Karpas-422 (cell line): ENCODE measurements at places on chromosomes 3 and 15. TPM values are rescaled to one million over a fixed set of nuclear protein-coding genes. Genes with fewer than 3 reads are reported as not detected.

DNA sequence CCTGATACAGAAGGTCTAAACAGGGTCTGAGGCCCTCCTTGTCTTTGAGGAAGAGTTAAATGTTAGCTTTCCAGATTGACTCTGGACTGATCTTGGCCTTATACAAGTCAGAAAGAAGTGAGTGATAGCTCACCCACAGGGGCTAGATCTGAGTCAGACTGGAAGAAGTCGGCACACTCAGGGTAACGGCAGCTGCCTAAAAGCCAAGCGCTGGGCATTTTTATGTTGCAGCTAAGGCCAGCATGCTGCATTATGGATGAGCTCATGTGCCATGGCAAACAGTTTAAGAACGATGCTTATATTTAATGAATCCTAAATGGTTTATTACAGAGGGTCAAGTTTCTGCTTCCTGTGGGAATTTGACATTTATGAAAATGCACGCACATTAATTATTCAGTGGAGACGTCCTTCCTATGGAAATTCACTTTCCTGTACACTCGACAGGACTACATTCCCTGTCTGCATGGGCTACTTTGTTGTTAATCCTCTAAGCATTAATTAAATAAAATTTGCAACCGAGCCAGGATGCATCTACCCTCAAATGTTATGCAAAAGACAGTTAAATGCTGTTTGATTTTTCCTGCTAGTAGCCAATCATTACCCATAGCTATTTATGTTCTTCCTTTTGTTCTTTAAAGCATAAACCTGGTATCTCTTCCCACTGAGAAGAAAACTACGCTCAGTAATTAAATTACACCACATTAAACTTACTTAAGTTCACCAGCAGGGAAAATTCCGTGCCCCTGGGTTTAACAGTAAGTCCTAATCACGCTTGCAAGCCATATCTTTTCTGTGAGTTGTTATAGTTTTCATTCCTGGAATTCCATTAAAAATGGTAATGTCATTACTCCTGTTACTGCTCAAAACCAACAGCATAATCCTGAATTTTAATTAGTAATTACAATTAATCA lies 762.7 kb upstream of the CFAP20DC start:
- H3K36me3 ChIP-seq: no peaks in the 10 kb centered on the region
- H3K27ac ChIP-seq: no peak overlapping the region
- 0 out of 2 replicates have a peak, but pooled peaks cover 2% of the 10 kb centered on the region for H3K27me3 ChIP-seq
- DNase-seq: no peak
- no peak overlapping the region for H3K4me3 ChIP-seq

- no peaks in the 10 kb centered on the region for H3K36me3 ChIP-seq
- H3K27ac ChIP-seq: no peak overlapping the region
- no peak overlapping the region for H3K4me3 ChIP-seq
- H3K27me3 ChIP-seq: no peaks in the 10 kb centered on the region
These were observed 69.8 kb downstream of the TNFAIP8L3 start for GRCh38 chr15:51024735-51025453.

DNA sequence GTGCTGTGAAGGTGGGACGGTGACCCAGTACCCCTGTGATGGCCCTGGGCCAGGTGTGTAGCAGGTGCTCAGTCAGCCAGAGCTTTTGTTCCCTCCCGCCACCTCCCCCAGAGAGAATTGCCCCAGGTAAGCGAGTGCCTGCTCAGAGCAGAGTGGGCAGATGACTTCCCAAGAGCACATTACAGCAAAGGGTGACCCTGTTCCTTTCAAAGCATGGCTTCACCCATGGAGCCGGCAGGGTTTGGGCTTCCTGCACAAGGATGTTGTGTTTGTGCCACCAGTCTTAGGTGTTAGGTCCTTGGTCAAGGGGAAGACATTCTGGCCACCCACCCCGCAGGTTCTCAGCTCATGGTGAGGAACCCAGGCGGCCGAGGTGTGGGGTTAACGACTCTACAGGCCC lies 30.7 kb downstream of the SLC6A6 start:
- H3K27me3 ChIP-seq: no peaks in the 10 kb centered on the region
- peak overlapping the region; percentile 92 for H3K27ac ChIP-seq
- H3K36me3 ChIP-seq: no peaks in the 10 kb centered on the region
- peaks cover 74% of the 10 kb centered on the region for H3K4me1 ChIP-seq
- no peak overlapping the region for H3K4me3 ChIP-seq

DNA sequence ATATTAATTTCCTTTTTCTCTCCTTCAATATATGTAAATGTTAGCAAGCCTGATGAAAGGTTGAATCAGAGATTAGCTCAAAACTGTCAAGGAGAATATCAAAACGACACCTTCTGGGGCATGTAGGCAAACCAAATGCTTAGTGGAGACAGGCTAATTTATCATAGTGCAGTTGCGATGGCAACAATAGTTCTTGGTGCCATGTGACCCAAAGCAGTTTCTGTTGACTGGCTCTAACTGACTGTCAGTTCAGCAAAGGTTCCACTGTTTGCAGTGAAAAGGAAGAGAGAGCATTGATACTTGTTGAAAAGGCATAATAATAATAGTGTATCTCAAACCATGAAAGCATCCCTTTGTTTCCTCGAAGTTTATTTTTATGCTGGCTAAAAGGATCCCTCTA lies 513.9 kb downstream of the NLGN1 start:
- no peak for DNase-seq
- H3K36me3 ChIP-seq: no peaks in the 10 kb centered on the region
- H3K4me1 ChIP-seq: no peaks in the 10 kb centered on the region
- no peaks in the 10 kb centered on the region for H3K27me3 ChIP-seq
- no peak overlapping the region for H3K4me3 ChIP-seq

GRCh38 chr3:107239703-107240102 lies 137.5 kb upstream of the CCDC54 start:
- H3K27me3 ChIP-seq: no peaks in the 10 kb centered on the region
- H3K4me1 ChIP-seq: peaks cover 30% of the 10 kb centered on the region
- peak overlapping the region; percentile 95 for H3K4me3 ChIP-seq
- no peak for DNase-seq
- no peaks in the 10 kb centered on the region for H3K36me3 ChIP-seq

DNA sequence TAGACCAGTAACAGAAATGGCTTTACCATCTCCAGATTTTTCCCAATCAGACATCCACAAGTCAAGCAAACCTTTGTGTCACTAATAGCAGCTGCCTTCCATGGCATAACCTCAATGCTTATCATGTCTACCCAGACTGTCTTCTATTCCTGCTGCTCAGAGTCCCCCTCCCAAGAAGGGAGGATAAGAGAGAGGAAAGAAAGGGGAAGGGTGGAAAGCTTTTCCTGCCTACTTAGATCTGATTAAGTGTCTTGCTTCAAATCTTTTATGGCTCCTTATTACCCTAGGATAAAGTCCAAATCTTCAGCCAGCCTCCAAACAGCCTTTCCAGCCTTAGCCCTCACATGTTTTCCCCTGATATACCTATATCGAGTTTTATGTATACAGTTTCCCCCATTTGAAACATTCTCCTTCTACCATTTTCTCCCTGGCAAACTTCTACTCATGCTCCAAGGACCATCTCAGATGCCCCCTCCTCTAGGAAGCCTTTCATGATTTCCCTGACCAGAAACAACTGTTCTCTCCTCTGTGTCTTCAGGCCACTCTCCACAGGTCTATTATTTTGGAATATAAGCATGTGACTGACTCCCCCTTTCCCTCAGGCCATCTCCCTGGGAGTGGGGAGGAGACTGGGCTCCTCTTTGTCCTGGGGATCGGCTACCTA lies 7.9 kb upstream of the SSUH2 start:
- H3K27me3 ChIP-seq: no peaks in the 10 kb centered on the region
- H3K4me3 ChIP-seq: no peak overlapping the region
- H3K27ac ChIP-seq: no peak overlapping the region
- no peak for DNase-seq
- no peaks in the 10 kb centered on the region for H3K4me1 ChIP-seq

USP19 gene
- total RNA-seq: 31.5 and 111 TPM in 2 replicates

GUCA1C gene
- total RNA-seq: not detected in 2 replicates

FAM107A gene
- not detected in 2 replicates for total RNA-seq
